ENCODE measurements at places on chromosomes 5 and 9.

GRCh38 chr5:156835905-156836304, 14.2 kb upstream of the PPP1R2B start:
- no peak for DNase-seq

- no peak for DNase-seq
Measured at GRCh38 chr9:81782313-81782995, 93.1 kb upstream of the TLE1 start.

GRCh38 chr5:39742916-39743315, 318.1 kb upstream of the DAB2 start:
- DNase-seq, result no peak

DNA sequence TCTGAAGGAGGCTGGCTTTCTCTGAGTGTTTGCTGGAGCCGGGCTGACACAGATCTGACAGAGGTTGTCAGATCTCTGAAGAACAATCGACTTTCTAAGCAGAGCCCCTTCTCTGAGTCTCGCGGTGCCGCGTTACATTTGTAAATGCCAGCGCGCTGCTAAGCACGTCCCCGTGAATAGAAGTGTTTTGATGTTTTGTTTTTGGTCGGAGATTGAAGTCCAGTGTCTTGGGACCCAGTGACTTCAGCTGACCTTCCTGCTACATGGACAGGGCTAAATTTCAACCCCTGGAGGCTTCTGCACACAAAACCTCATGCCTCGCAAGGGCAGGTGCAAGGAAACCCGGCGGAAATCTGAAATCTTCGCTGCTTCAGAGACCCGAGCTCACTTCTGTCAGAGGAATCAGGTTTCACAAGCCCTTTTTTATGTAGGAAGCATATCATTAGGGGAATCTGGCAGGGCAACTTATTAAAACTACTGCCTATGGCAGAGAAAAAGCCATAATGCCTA, 27.2 kb downstream of the NEUROG1 start:
- DNase-seq, result no peak
